T-helper 22 cell (primary cell): ENCODE measurements at places on chromosomes 1 and 21.

- DNase-seq = no peak
Measured at GRCh38 chr1:26354972-26355371, 1.0 kb upstream of the CRYBG2 start.

DNA sequence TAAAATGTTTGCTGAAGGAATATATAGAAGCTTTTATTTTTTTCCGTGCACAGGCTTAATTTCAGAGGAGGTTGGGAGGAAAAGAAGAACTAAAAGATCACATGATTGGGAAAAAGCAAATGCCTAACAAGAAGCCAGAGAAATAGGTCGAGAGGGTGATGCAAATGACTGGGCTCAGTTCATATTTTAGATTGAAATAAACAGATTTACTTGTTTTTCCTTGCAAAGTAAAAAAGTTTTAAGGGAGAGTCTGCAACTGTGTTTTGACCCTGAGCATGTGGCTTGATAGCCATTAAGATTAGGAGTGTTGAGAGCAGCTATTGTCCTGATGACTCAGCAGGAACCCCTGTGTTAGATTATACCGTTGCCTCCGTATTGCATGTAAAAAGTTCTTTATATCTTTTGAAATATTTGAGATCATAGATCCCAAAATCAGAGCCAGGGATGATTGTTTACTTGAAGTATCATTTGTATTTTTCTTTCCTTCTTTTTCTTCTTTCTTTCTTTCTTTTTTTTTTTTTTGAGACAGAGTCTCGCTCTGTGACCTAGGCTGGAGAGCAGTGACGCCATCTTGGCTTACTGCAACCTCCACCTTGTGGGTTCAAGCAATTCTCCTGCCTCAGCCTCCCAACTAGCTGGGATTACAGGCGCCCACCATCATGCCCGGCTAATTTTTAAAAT is 20.2 kb downstream of the CLIC4 start:
- DNase-seq = no peak

DNA sequence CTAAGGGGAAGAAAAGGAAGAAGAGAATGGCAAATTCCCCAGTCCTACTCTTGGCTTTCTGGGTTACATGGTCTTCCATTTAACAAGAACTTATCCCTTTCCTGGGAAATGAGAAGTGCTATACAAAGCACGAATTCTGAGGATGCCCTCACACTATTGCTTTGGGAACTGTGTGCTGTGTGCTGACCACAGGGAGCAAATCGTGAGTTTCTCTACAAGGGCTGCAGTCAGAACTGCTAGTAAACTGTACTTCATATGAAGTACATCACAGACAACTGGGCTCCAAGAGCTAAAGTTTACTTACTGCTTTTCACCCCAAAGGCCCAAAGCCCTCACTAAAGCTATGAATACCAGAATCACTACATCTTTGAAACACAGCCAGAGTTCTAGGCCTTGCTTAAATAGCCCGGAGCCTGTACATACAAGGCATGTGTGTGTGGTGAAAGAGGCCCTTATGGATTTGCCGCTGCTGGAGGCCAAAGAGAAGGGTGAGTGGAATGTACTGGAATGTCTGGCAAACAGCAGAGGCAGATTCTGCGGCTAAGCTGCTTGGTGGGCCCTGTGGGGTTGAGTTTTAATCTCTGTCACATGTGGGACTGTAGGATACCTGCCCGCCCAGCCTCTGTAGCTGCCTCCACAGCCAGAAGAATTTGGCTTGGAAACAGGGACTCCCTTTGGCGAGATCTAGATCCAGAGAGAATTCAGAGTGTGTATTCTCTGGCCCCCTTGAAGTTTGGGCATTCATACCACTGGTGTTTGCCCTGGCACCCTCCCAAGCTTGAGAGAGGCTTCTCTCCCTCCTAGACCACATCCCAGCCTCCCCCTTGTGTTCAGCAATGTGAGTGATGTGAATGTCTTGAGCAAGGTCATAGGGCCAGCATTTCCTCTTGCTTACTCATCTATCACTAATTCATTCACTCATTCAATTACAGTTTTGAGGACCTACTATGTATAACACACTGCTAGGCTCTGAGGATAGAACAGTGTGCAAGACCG is 21.9 kb upstream of the TRIM67 start:
- no peak for DNase-seq

GRCh38 chr1:159849626-159850366 is 12.7 kb downstream of the VSIG8 start:
- DNase-seq = no peak

- DNase-seq = no peak
Measured at GRCh38 chr1:244171241-244171985, 120.3 kb downstream of the ZBTB18 start.

- DNase-seq = no peak
Measured at GRCh38 chr1:167342846-167343245, 122.2 kb downstream of the POU2F1 start.

GRCh38 chr1:117836069-117836468 is 93.4 kb downstream of the GDAP2 start:
- no peak for DNase-seq

- no peak for DNase-seq
Measured at GRCh38 chr1:178397678-178398077, 99.1 kb downstream of the CLEC20A start.

DNA sequence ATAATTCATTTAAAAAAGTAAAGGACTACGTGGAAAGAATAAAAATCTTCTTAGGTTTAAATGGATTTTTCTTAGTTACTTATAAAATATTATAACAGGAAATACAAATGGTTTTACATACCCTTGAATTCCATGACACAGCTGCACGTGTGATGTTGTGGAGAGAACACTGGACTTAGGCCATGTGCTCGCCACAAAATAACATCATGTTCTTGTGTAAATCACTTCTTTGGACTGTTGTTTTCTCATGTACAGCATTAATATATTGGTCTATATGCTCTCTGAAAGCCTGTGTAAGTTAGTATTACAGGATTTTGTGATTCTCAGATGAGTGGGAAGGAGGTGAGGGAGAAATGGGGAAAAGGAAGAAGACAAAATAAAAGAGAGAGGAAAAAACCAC is 228.2 kb downstream of the DNM3 start:
- DNase-seq = no peak

DNA sequence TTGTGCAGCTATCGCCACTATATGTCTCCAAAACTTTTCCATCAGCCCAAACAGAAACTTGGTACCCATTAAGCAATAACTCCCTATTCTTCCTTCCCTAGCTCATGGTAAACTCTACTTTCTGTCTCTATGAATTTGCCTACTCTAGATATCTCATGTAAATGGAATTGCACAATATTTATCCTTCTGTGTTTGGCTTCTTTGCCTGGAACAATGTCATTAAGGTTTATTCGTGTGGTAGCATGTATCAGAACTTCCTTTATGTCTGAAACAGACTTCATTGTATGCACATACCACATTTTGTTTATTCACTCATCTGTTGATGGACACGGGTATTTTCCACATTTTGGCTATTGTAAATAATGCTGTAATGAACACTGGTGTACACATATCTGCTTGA is 40.7 kb upstream of the CD34 start:
- DNase-seq = no peak

- no peak for DNase-seq
Measured at GRCh38 chr1:193060406-193060805, 994 bp downstream of the RO60 start.
